ENCODE measurements at places on chromosomes 2 and 18.

GRCh38 chr2:30268296-30268871 lies 37.0 kb downstream of the LBH start:
- no peak for DNase-seq

- no peak for DNase-seq
These were observed 35.3 kb upstream of the SOS1 start for GRCh38 chr2:39156107-39156506.

GRCh38 chr2:218832081-218832480 lies 478 bp upstream of the PRKAG3 start:
- DNase-seq, result no peak

DNA sequence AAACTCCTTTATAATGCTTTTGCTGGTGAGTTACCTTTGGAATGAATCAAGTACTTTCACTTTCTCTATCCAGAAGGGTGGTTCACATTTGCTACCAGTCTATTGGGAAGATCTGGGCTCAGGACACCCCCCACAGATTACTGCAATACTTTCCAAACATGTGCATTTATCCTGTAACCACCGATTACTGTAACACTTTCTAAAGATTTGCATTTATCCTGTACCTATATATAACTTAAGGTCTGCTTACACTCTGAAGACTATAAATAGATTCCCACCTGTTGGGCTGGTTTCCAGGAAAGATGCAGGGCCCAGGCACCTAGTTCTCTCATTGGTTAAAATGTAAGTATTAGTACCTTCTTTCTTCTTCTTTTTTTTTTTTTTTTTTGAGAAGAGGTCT lies 113.0 kb upstream of the NEDD4L start:
- DNase-seq, result no peak

DNA sequence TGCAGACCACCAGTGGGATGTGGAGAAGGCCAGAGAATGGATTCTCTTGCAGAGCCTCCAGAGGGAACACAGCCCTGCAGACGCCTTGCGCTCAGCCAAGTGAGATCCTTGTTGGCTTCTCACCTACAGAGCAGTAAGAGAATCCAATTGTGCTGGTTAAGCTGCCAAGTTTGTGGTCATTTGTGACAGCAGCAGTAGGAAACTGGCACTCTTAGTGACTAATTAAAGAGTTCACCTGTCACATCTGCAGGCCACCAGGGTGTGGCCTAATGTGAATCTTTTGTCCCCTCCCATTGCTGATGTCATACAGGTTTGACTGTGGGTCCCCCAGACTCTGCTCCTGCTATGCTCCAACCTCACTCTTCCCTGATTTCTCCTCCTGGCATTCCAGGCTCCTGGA lies 235.9 kb downstream of the TFCP2L1 start:
- DNase-seq, result no peak

GRCh38 chr2:41905597-41906337 lies 142.1 kb upstream of the PKDCC start:
- DNase-seq, result no peak
